ENCODE measurements at places on chromosomes 11 and 22.
A peak's percentile ranks its signal among the peaks of the same experiment; 100 is the strongest.

- no peak for DNase-seq
Measured at GRCh38 chr11:35017528-35018342, 101.3 kb downstream of the PDHX start.

DNA sequence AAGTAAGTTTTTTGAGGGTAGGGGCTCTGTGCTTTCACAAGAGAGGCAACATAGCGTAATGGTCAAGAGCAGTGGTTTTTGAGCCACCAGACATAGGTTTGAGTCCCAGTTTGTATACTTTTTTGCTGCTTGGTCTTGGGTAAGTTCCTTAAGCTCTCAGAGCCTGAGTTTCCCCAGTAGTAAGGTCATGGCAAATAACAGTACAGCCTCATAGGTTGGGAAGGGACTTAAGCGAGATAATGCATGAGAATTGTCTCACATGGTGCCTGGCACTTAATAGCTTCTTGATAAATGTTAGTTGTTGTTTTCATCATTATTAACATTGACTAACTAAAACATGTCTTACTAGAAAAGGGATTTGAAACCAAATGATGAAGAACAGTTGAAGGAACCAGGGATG lies 83.1 kb downstream of the ARFGAP2 start:
- DNase-seq: no peak

DNA sequence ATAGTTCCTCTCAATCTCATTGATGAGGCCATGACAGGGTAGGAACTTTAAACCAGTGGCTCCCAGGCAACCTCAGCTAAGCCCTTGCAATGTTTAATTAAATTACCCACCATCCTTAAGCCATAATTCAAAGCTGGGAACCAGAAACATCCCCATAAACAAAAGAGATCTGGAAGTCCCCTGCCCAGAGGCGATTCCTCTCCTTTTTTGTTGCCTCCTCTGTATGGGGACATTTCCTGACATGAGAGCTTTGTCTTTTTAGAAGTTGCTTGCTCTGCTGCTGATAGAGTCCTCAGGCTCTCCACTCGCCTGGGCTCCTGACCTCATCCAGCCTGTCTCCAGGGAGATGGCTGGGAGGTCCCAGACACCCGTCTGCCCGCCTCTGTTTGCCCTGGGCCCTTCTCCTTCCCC lies 3.2 kb downstream of the DTX4 start:
- DNase-seq: no peak

GRCh38 chr11:64673279-64673678 lies 49.7 kb downstream of the NRXN2 start:
- no peak for DNase-seq

GRCh38 chr22:50144005-50144614 lies 26.4 kb upstream of the PANX2 start:
- no peak for DNase-seq

- DNase-seq: no peak
Measured at GRCh38 chr22:40894417-40894816, 32.5 kb upstream of the DNAJB7 start.

DNA sequence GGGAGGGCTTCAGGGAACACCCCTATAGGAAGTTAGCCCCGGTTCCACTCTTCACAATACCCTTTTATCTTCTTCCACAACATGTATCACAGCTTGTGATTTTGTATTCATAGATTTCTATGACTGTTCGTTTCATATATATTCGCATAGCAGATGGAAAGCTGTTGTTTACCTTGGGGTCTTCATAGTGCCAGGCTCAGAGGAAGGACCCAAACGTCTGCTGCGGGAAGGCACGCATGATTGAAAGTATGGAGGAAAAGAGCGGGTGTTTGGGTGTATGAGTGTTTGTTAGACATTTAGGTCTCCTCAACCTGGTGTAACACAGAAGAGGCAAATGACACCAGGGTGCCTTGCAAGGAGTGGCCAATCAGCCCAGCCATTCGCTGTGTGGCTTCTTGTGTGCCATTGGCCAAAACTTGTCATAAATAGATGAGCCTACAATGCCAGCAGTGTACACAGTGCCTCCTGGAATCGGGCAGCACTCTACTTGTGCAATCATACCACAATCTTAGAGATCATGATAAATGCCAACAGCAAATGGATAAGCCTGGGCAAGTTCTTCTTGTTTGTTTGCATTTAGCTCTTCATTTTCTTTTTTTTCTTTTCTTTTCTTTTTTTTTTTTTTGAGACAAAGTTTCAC lies 10.9 kb upstream of the ADA2 start:
- no peak for DNase-seq

GRCh38 chr11:43555816-43556611 lies 124.5 kb upstream of the HSD17B12 start:
- no peak for DNase-seq

- DNase-seq: no peak
Measured at GRCh38 chr11:68449951-68450350, 10.6 kb upstream of the PPP6R3 start.

- DNase-seq: no peak
Measured at GRCh38 chr11:43941257-43941994, 1.0 kb upstream of the C11orf96 start.

DNA sequence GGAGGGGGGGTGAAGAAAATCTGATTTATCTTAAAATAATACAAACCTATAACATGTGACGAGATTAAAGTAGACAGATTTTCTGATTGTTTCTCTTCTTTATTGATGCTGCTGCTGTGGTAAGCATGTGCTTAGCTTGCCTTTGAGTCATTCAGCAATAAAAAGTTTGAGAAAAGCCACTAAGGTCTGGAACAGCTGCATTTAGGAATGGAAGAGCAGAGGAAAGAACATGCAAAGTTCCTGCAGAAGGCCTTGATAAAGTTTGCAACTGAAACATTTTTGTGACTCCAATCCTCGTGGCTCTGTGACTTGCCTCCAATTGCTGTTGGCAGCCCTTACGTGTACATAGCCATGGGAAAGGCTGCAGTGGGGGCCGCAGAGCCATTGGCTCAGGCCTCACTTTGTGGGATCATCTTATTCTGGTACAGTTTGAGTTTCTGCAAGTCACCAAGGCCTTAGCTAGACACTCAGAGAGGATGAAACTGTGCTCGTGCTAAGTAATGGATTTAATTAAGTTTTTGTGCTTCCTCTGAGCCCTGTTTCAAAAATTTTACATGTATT lies 370.2 kb downstream of the AASDHPPT start:
- no peak for DNase-seq

DNA sequence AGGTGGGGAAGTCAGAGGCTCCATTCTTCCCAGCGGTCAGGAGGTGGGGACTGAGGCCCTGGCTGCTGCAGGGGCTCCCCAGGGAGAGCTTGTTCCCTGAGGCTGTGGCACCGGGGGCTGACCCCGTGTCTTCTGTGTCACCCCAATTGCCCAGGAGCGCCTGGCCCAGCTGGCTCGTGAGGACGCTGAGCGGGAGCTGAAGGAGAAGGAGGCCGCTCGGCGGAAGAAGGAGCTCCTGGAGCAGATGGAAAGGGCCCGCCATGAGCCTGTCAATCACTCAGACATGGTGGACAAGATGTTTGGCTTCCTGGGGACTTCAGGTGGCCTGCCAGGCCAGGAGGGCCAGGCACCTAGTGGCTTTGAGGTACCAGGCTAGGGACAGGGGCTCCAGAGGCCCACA lies 53.2 kb downstream of the MYO7A start:
- no peak for DNase-seq

- no peak for DNase-seq
Measured at GRCh38 chr11:11995601-11996000, 12.8 kb downstream of the DKK3 start.

DNA sequence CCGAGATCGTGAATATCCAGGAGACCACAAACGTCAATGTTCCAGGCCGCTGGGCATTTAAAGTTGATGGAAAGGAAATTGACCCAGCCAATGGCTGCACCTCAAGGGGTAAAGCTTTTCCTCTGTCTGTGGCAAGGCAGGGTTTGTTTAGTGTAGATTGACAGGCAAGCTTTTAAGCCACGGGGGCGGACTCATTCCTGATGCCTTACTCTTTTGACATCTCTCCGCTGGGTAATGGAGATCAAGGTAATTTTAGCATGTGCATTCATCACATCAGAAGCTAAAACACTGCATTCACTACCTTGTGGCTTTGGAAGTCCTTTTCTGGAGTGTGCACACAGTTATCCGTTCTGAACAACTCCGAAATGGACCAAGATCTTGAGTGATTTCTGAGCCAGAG lies 12.6 kb downstream of the TECTA start:
- DNase-seq: peak; percentile 49

DNA sequence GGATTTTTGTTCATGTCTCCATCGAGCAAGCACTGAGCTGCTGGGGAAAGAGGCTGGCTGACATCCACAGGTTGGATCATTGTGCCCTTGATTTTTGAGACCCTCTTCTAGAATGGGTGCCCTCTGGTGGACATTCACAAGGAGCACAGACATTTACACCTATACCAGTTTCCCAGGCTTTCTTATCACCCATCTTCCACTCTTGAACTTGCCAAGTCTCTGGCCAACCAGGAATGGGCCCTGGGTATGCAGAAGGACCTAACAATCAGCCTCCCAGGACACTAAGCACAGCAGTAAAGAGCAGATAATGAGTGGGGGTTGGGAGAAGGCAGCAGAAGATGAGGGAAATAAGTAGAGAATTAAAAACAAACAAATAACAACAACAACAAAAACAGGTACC lies 5.7 kb upstream of the INTS4 start:
- DNase-seq: no peak

- no peak for DNase-seq
Measured at GRCh38 chr11:66607126-66607834, 9.2 kb upstream of the RBM14 start.

GRCh38 chr22:38756711-38757463 lies 1.1 kb upstream of the SUN2 start:
- no peak for DNase-seq

- DNase-seq: no peak
Measured at GRCh38 chr11:64206457-64207255, at the start of gene FERMT3. TSS of gene FERMT3 (plus strand) at chr11:64206721. CDS start at chr11:64207365, 644 bp downstream.

GRCh38 chr22:37244922-37245722 lies 1.1 kb upstream of the RAC2 start:
- DNase-seq: no peak

DNA sequence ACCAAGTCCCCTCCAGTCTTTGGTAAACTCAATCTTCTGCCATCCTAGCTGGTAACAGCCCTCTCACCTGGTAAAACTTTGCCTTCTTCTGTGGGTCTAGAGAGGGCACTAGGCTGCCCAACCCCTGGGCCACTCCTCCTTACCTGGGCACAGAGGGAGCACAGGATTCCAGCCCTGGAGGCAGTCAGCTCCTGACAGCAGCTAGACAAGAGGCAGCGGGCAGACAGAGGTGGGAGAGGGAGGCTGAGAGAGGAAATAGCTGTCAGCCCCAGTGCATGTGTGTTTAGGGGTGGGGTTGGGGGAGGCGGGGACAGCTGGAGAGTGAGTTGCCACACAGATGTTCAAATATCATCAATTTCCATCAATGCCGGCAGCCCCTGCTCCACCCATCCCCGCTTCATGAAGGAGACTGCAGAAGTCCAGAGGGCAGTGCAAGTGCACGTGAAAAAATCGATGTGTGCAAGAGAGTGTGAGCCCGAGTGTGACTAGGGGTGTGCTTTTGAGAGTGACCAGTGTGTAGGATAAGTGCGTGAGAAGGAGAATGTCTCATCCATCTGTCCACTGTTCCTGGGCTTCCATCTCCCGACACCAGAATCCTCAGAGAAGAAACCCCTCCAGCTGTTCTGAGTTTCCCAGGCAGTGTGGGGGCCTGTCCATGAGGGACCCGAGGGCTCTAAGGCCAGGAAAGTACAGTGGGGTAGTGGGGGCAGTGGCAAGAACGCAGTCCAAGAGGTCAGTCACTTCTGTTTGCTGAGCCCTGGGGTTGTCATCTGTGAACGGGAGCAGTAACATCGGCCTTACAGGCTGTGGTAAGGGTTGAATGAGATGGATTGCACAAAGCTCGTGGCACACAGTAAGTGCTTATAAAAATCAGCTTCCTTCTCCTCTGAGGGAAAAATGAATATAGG lies at the start of gene PTGDR2:
PTGDR2 (minus strand) TSS at position 225 of the 908 bp plus-strand sequence. CDS start 2,228 bp downstream, outside the sequence.
- DNase-seq: no peak

GRCh38 chr11:60657888-60658287 lies 41.5 kb upstream of the MS4A8 start:
- DNase-seq: no peak

DNA sequence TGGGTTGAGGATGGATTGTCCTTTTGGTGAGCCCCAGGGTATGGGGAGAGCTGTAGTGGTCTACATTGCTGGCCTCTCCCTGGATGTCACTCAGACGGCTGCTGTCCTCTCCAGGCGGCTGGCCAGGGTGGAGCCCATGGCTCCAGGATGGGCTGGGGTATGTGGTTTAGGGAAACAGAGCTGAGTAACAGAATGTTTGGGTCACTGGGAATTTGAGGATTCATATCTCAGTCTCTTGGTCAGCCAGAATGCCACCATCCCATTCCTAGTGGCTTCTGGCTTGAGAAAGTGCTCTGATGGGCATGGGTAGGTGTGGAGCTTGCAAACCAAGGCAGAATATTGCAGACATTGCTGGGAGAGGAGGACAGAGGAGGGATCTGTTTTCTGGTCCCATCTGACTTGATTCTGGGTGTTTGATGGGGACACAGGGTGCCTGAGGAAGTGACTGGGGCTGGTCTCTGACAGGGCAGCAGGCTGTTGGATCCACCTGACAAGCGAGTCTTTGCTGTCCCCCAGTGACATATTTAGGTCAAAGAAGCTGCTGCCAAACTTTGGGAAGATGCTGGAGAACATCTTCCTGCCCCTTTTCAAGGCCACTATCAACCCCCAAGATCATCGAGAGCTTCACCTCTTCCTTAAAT lies 41.4 kb downstream of the AMPD3 start:
- DNase-seq: peak; percentile 85

DNA sequence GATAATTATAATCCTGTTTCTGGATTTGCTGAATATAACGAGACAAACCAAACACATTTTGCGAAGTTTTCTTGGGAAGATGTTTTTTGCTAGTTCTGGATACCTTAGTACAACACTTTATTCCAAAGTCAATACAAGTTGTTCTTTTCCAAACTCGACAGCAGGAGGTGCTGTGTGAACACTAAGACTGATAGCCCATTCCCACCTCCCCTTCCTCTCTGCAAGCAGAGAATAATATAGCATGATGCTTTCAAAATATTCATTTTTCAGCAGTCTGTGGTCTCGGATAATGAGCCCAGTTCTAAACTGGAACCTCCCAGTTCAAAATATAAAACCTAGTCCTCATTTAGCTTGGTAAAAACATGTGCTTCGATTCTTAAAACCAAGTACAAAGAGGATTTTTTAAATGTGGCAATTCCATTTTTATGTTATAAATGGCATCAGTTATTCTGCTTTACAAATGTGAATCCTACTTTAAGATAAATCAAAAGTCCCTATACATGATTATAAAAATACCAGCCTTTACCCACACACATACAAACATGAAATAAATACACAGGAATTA lies 129.1 kb downstream of the DCDC1 start:
- no peak for DNase-seq

- DNase-seq: no peak
Measured at GRCh38 chr22:46219636-46220035, 30.5 kb downstream of the CDPF1 start.

DNA sequence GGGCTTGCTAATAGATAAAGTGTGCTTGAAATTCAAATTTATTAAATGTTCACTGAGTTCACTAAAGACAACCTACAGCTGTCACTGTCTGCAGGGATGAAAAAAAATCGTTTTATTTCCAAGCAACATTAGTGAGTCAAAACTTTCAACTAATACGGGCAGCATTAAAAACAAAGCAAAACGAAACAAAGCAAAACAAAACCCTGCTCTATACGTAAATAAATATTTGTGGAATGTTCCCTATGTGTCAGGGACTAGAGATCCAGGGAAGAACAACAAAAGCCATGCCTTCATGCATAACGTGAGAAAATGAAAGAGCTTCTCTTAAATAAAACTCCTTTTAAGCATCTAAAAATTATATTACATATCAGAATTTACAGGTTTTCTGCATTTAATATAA lies 553 bp downstream of the NAALAD2 start:
- no peak for DNase-seq

GRCh38 chr11:104046331-104046730 lies 9.9 kb downstream of the DDI1 start:
- DNase-seq: no peak

- DNase-seq: no peak
Measured at GRCh38 chr11:60193687-60194433, 11.0 kb upstream of the MS4A6A start.
